Endothelial cell of umbilical vein (primary cell): ENCODE measurements at places on chromosomes 12 and 14.

- DNase-seq = no peak
Observed at GRCh38 chr14:25111061-25111601, 61.2 kb upstream of the STXBP6 start.

- no peak for DNase-seq
Observed at GRCh38 chr14:26398616-26399015, 199.2 kb downstream of the NOVA1 start.

GRCh38 chr14:73924337-73924736 is 25.6 kb downstream of the FAM161B start:
- no peak for DNase-seq

DNA sequence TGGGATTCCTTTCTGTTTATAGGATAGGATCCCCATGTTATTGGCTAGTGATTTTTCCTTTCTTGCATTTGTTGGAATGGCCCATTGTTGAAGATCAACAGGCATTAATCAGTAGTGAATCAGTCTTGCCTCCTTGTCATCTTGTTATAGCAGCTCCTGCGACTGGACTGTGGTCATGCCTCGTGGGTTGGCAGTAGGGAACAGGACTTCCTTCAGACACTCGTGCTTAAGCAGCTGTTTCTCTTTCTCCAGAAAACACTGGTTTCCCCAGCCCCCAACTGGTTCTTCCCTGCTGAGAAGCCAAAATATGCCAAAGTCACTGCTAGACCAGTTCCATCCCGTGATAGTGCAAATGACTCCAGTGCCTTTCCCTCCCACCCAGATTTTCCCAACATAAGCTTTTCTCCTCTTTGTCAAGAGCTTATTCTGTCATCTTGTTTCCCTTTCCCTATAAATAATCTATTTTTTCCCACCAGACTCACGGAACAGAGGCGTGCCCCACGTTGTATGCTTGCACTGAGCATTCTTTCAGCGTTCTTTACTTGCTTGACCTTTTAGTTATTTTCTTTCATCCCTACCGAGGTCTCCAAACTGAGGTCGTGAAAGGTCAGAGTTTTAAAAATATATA is 83.5 kb downstream of the SAMD4A start:
- DNase-seq = peak; percentile 93

GRCh38 chr12:131264635-131265034 is 310.9 kb downstream of the ADGRD1 start:
- DNase-seq = no peak

GRCh38 chr12:118714051-118714460 is 267.3 kb upstream of the SRRM4 start:
- DNase-seq = no peak

DNA sequence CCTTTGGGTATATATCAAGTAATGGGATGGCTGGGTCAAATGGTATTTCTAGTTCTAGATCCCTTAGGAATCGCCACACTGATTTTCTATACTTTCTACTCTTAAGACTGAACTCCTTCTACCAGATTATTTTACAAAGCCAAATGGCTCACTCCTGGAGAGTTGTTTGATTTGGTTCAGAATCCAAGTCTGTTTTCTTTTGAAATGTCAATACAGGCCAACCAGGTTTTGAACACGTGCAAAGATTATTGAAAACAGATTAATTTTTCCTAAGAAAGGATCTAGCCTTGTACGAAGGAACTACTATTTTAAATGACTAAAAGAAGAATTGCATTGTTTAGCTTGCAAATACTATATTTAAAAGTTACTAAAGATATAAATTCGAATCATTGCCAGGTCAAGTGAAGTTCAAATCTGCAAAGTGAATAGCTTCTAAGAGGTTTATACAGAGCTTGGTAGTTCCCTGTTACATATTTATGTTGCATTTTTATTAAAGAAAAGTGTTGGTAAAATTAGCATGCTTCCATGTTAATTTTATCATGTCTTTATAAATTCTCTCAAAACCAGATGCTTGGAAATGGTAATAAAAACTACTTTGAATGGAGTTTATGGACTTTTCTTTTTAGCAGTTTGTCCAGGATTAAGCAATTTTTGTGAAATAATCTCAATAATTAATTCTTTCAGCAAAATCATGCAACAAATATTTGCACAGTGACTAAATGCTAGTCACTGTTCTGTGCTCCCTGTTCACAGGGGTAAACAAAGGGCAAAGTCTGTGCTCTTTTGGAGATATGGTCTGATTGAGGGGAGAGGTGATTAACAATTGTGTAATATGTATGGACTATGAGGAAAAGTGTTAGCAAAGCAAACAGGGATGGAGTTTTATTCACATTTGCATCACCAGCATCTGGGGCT is 38.9 kb downstream of the GPR65 start:
- no peak for DNase-seq

GRCh38 chr12:55845785-55846496 is 3.2 kb upstream of the MMP19 start:
- DNase-seq = no peak

DNA sequence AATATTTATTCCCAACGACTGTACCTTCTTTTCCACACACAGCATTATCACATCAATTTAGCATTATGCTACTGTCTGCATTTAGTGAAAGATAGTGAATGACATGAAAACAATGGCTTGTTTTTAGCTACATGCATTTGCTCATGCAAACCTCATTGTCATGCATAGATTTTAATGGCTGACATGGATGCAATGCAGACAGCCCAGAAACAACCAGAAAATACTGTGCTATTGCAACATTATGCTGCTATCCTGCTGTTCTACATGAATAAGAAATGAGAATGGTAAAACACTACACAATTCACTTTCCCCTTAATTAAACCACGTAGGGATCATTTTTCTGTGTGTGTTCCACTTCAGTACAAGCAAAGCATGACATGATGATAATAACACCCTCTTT is 90.8 kb downstream of the LIN7A start:
- no peak for DNase-seq

- DNase-seq = no peak
Observed at GRCh38 chr12:54306925-54307741, 6.3 kb upstream of the NFE2 start.

DNA sequence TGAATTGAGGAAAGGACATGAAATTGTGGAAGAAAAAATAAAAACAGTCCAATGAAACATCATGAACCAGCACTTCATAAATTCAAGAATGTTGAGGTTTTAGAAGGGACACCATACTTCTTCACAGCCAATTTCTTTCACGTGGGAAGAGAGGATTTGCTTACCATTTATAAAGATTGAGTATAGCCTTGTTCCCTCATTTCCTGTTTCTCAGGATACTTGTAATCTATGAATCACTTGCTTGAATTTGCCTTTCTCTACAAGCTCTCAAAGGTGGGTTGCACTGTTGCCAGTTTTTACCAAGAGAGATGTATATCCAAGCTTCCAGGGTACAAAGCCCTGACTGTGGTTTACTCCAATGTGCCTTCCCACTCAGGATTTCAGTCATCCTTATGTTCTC is 116.1 kb downstream of the DUSP6 start:
- peak; percentile 82 for DNase-seq

GRCh38 chr14:95402176-95402575 is 82.5 kb upstream of the CLMN start:
- DNase-seq = no peak

DNA sequence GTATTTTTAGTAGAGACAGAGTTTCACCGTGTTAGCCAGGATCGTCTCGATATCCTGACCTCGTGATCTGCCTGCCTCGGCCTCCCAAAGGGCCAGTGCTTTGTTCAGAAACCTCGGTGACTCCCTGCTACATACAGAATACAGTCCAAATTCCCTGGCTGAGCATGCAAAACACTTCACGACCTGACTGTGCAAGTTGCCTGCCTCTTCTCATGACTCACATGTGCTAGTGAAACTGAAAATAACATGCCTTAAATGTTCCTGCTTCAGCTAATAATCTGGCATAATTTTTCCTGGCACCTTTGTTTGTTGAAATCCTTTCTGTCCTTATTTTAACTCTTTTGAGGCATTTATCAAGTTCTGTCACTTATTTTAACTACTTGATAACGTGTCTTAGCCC is 8.2 kb downstream of the DMAC2L start:
- no peak for DNase-seq

GRCh38 chr14:23366426-23366921 is 1.5 kb upstream of the EFS start:
- no peak for DNase-seq

GRCh38 chr14:47149326-47149725 is 497.7 kb upstream of the RPL10L start:
- no peak for DNase-seq

GRCh38 chr14:30803185-30803584 is 71.2 kb upstream of the COCH start:
- DNase-seq = no peak

GRCh38 chr12:111645433-111645832 is 40.3 kb downstream of the BRAP start:
- peak; percentile 27 for DNase-seq

GRCh38 chr14:33457617-33458016 is 493.3 kb downstream of the EGLN3 start:
- DNase-seq = no peak

GRCh38 chr12:98751580-98752115 is 106.6 kb downstream of the APAF1 start:
- no peak for DNase-seq

GRCh38 chr12:108116699-108117098 is 12.4 kb upstream of the WSCD2 start:
- DNase-seq = no peak

- no peak for DNase-seq
Observed at GRCh38 chr14:58364316-58364715, 31.4 kb upstream of the TOMM20L start.

DNA sequence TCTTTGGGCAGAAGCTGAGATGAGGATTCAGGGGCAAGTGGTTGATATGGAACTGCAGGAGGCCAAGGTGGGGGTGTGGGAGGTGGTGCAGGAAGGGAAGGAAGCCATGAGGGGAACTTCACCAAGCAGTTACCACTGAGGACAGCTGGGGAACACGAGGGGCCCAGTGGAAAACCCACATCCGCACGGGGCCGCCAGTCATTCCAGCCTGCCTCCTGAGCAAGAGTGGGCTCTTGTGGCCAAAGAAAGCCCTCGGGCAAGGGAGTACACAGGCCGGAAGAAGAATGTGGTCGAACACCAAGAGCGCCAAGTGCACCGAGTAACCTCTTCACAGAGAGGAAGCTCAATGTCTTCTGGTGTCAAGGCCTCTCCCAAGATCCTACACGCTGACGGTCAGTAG is 252.2 kb upstream of the FOXN3 start:
- DNase-seq = no peak

- DNase-seq = peak; percentile 96
Observed at GRCh38 chr12:86712425-86712843, 456.2 kb upstream of the MGAT4C start.

- DNase-seq = no peak
Observed at GRCh38 chr12:77325511-77326236, 260.3 kb upstream of the E2F7 start.

DNA sequence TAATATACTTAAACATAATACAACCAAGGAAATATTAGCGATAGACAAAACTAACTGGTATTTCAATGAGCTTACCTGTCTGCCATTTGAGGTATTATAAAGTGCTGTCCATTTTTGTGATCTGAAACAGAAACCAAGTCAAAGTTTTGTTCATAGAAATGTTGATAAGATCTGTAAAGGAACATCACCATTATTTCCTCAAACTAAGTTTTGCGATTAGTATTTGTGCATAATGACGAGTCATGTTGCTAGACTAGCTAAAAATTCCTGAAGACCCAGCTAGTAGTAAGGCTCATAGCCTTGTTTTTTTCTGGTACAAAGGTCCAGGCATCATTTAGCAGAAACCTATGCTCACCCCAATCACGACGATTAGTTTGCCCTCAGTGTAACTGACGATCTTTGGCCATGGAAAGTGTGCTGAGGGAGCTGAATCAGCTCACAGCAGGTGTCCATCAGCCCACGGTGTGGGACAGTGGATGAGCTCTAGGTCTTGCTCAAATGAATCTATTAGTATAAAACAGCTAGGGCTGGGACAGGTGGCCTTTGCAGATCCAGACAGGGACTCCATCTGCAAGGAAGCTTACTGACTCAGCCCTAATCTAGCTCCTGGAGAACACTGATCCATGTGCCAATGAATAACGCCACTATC is 28.7 kb downstream of the GIT2 start:
- DNase-seq = no peak

DNA sequence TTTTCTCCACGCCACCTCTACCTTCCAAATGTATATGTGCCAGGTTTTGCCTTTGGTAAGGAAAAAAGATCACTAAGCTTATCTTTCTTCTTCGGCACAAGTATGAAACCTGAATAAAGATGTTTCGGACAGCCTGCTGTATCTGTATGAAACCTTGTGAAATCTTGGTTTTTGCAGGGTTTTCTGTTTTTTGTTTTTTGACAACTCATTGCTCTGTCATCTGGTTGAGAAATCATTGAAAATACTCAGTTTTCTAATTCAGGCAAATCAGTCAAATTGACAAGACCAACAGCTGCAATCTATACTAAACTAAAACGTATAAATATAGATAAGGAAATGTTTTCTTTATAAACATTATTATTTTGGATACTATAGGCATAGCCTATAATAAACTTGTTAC is 63.1 kb upstream of the FGD4 start:
- no peak for DNase-seq

GRCh38 chr14:22996768-22997654 is 12.9 kb downstream of the C14orf93 start:
- DNase-seq = no peak

DNA sequence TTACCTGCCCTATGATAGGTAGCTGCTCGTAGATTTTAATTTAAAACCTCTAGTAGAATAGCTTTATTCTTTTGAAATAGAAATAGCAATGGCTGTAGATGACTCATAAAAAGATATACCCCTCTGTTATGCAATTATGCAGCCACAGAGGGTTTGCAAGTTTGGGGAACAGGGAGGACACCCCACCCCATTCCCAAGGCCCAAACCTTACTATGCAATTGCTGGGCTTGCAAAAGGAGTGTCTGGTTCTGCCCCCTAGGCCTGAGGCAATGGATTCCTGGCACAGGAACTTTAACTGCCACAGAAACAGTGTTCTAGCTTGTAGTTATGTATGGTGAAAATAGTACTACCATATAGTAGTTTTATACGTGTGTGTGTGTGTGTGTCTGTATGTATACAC is 403.3 kb downstream of the ADAMTS20 start:
- no peak for DNase-seq

GRCh38 chr12:29131539-29131938 is 17.5 kb upstream of the FAR2 start:
- DNase-seq = peak; percentile 27

DNA sequence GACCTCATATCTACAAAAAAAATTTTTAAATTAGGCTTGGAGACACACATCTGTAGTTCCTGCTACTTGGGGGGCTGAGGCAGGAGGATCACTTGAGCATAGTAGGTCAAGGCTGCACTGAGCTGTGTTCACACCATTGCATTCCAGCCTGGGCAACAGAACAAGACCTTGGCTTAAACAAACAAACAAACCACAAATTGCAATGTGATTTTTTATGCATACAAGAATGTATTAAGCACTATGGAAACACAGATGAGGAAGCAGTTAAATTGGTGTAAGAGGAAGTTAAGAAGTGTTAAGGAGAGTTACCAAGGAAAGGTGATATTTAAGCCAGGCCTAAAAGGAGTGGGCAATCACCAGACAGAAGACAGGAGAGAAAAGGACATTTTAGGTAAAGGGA is 83.6 kb upstream of the HECTD1 start:
- peak; percentile 24 for DNase-seq

- DNase-seq = no peak
Observed at GRCh38 chr12:98504368-98504617, 11.1 kb upstream of the TMPO start.

- DNase-seq = no peak
Observed at GRCh38 chr12:92898755-92899154, 30.3 kb downstream of the EEA1 start.

GRCh38 chr12:131853832-131854797 is 25.9 kb downstream of the MMP17 start:
- no peak for DNase-seq
